ENCODE measurements at places on chromosomes 5 and 9.

DNA sequence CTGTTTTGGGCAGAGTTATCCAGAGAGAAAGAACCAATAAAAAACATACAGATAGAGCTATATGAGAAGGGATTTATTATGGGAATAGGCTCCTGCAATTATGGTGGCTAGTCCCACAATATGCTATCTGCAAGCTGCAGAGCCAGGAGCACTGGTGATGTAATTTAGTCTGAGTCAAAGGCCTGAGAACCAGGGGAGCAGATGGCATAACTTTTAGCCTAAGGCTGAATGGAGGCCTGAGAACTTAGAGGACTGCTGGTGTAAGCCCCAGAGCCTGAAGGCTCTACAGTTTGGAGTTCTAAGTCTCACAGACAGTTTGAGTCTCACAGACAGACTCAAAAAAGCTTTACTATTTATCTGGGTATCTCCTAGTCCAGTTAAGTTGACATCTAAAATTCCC is 263.8 kb downstream of the FBXL7 start:
- no peak for DNase-seq

DNA sequence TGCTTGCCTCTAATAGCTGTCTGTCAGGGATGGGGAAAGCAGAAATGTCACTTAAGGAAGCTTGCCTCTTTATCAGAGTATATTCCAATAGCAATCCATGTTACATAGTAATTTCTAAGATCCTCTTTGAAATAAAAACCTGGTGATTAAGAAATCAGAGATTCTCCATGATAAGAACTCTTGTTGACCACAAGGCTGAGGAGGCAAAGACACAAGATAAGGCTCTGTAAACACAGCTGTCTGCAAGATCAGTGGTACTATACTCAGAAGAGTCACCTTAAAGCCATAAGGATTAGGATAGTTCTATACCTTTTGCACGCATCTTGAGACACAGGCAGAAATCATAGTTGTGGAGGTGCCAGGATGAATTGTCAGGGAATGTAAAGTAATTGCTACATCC is 40.3 kb downstream of the HEXB start:
- no peak for DNase-seq

DNA sequence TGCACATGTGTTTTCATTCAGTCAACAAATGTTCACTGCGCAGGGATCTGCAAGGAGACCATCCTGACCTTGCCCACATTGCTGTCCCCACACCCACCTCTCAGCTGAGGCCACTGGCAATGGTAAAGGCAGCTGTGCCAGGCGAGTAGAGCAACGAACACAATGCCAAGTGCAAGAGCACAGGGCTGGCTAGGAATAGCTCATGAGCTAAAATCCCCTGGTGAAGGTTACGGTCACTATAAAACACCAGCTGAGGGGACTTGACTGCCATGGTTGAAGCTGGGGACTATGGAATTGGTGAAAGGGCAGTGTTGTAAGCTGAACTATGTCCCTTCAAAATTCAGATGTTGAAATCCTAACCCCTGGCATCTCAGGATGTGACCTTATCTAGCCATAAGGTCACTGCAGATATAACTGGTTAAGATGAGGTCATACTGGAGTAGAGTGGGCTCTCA is 96.1 kb downstream of the OTULIN start:
- DNase-seq: no peak

GRCh38 chr9:114387680-114388356 is at the start of gene AKNA:
TSS of gene AKNA (minus strand) at chr9:114387982. CDS start at chr9:114381333, 6,649 bp downstream.
- DNase-seq: peak; percentile 57

- DNase-seq: no peak
Measured at GRCh38 chr5:110258460-110259216, 467.8 kb downstream of the TMEM232 start.

DNA sequence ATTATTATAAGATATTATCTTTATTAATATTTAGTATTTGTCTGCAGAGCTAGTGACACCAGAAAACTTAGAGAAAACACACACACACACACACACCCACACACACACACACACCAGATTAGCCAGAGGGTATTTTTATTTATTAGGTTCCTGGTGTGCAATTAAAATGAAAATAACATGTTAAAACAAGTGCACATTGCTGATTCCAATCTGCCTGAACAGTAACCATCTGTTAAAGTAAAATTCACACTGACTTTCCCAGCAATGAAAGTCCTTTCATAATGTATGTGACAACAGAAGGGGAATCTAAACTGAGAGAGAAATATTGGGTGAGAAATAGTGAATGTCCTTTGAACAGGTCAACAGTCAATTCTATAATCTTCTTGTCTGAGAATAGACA is 2323.5 kb upstream of the ACO1 start:
- no peak for DNase-seq

Measured in germinal center (tissue), 1 donor.